ENCODE measurements at places on chromosomes 3 and 15.

DNA sequence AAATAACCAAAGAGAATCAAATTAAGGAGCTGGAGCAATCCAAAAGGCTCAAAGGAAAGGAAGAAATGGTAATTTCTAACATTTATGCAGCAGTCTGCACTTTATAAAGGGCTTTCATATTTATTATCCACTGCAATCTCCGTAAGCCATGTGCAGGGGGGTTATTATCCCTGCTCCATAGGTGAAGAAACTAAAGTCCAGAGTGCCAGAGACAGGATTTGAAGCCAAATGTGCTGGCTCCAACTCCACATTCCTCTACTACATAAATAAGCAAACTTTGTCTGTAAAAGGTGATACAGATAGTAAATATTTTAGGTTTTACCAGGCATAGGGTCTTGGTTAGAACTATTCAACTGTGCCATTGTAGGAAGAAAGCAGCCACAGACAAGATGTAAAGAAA lies 221.4 kb downstream of the MINAR1 start:
- no peak for DNase-seq

- DNase-seq = no peak
Measured at GRCh38 chr15:92650256-92650655, 5.3 kb downstream of the FAM174B start.

- no peak for DNase-seq
Measured at GRCh38 chr3:29822071-29822470, 541.2 kb downstream of the RBMS3 start.

- no peak for DNase-seq
Measured at GRCh38 chr15:65414841-65415621, 7.7 kb downstream of the IGDCC4 start.

DNA sequence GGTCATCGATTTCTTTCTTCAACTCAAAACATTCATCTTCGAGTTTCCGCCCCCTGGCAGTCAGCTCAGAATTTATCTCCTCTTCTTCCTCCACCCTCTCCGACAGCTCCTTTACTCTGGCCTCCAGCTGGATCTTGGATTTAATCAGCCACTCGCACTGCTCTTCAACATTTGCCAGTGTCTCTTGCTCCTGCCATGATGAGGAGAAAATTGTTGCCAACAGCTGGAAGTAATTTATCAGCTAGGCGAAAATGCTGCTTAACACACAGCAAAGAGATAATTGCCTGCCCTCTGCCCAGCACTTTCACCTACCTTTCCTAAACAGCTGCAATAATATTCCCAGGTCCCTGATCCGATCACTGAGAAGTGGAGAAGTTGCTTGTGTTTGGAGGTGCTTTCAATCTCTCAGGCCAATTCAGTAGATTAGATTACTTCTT lies 69.3 kb downstream of the MYH15 start:
- no peak for DNase-seq

- no peak for DNase-seq
Measured at GRCh38 chr3:174016186-174016585, 618.6 kb downstream of the NLGN1 start.

DNA sequence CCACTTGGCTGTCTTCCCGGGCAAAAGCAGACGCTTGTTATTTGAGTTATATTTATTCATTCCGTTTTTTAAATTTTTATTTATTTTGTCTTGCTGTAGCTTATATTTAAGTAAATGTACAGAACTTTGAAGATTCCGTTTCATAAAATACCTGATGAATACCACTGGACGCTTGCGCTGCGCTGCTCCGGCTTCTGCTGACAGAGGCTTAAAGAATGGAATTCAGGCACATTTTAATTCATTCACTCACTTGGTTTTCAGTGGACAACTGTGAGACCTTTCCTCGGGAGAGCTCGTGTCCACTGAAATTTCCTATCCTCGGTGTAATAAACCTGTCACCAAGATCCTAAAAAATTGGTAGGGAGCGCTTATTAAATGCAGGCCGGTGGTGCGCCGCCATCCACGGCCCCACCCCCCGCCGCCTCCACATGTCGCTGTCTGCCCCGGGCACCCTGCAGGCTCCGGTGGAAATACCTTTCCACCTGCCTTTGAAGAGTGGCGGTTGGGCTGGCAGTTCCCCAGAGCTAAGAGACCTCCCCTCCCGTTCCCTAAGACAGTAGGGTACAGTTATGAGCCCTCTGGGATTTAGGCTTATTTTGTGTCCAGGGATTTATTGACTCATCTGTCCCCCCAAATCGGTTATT lies 62.5 kb upstream of the UBE2E1 start:
- DNase-seq = no peak

- no peak for DNase-seq
Measured at GRCh38 chr15:85624291-85624801, 170.4 kb downstream of the KLHL25 start.

DNA sequence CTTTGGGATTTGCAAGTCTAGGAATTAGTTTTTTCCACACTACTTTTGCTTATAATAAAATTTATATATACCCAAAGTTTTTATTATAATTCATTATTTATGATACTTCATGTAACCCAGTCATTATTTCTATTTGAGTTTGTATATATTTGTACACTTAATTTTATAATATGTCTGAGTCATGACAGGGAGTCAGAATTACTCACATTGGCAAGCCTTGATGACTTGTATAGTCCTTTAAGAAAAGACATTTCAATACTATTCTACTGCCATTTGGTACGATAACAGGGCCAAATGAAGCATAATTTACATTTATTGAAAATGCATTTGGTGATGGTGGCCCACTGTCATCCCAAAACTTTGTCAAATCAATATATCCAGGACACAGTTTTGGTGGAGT lies 95.9 kb upstream of the UNC13C start:
- no peak for DNase-seq

- no peak for DNase-seq
Measured at GRCh38 chr15:82540984-82541431, 751 bp upstream of the RPS17 start.
